Activated CD8-positive, alpha-beta memory T cell treated with anti-CD3 and anti-CD28 coated beads, Interleukin-2, amount 10 ng/mL, durations not matched to agents 7 days and 5 days (primary cell): ENCODE measurements at places on chromosomes 2 and 18.
A peak's percentile ranks its signal among the peaks of the same experiment; 100 is the strongest.

GRCh38 chr18:56390626-56391025 is 247.8 kb downstream of the TXNL1 start:
- no peak for DNase-seq

- DNase-seq: no peak
These were observed 262.5 kb downstream of the KCNJ3 start for GRCh38 chr2:154960802-154961583.

GRCh38 chr18:78983512-78983911 is 3.9 kb downstream of the SALL3 start:
- DNase-seq: no peak

- DNase-seq: peak; percentile 77
These were observed 66.8 kb upstream of the ASAP2 start for GRCh38 chr2:9139491-9140443.
